Activated CD8-positive, alpha-beta memory T cell treated with anti-CD3 and anti-CD28 coated beads for 4 hours (primary cell): ENCODE measurements at places on chromosomes 2 and 18.

GRCh38 chr2:130319536-130319935 lies 23.2 kb upstream of the IMP4 start:
- DNase-seq = no peak

- DNase-seq = no peak
Observed at GRCh38 chr2:46015671-46016070, 281.5 kb upstream of the EPAS1 start.

GRCh38 chr2:45983213-45983612 lies 314.0 kb upstream of the EPAS1 start:
- no peak for DNase-seq

GRCh38 chr18:24491927-24492834 lies 31.7 kb downstream of the HRH4 start:
- DNase-seq = no peak

DNA sequence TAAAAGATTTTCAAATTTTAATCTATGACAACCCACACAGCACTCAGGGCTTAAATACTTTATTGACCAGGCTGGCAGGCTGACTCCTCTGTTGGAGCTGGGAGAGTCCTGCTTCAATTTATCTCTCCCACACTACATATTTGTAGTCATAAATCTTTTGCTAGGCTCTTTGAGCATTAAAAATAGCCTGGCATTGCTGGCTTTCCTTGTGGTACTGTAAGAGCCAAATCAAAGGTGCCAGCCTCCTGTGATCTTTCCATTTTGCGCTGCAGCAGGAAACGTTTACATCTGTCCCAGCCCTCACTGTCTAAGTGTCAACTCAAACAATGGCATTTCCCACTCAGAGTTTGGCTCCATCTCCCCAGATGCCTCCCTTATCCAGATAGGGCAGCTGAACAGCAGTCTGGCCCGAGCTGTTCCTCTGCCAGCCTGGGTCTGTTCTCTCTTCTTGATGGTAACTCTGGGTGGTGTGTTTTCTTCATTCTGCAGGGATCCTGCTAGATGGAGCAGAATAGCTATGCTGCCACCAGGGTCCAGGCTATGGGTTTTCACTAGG lies 62.1 kb downstream of the LRRTM1 start:
- no peak for DNase-seq

DNA sequence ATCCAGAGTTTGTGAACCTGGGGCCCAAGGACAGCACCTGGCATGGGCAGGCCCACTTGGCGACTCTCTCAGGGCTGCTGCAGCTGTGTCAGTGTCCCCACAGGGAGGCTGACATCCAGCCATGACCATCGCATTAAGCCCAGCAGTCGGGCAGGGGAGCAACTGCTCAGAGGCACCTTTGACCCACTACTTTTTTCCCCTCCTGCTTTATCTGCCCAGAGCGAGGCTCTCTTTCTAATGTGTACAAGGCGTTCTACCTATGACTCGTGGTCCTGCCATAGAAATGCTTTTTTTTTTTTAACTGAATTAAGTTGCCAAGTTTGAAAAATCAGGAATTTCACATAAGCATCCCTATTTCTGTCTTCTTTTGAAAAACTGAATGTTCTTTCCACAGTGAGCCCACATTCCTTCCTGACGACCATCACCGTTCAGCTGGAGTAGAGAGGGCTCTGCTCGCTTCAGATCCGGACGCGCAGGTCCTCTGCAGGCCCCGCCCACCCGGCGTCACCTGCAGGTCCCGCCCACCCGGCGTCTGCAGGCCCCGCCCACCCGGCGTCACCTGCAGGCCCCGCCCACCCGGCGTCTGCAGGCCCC lies 403 bp upstream of the CLUL1 start:
- peak; percentile 9 for DNase-seq

- no peak for DNase-seq
Observed at GRCh38 chr2:83725735-83726134, 733.3 kb downstream of the SUCLG1 start.

DNA sequence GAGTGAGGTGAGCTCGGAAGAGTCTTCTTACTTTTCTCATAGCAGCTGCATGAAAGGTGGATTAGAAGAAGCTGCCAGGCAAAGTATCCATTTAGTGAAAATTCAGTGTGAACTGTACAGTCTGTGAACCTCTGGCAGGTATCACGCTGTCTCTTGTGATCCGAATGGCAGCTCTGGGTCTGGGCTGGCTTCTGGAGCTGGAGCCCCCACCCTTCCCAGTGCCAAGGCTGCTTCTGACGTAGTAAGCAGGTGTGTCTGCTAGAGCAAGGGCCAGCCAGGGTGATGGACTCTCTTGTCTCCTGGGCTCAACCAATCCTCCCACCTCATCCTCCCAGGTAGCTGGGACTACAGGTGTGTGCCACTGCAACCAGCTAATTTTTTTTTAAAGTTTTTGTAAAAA lies 14.0 kb upstream of the NTSR2 start:
- no peak for DNase-seq

- no peak for DNase-seq
Observed at GRCh38 chr2:31983762-31984467, 26.9 kb downstream of the MEMO1 start.

DNA sequence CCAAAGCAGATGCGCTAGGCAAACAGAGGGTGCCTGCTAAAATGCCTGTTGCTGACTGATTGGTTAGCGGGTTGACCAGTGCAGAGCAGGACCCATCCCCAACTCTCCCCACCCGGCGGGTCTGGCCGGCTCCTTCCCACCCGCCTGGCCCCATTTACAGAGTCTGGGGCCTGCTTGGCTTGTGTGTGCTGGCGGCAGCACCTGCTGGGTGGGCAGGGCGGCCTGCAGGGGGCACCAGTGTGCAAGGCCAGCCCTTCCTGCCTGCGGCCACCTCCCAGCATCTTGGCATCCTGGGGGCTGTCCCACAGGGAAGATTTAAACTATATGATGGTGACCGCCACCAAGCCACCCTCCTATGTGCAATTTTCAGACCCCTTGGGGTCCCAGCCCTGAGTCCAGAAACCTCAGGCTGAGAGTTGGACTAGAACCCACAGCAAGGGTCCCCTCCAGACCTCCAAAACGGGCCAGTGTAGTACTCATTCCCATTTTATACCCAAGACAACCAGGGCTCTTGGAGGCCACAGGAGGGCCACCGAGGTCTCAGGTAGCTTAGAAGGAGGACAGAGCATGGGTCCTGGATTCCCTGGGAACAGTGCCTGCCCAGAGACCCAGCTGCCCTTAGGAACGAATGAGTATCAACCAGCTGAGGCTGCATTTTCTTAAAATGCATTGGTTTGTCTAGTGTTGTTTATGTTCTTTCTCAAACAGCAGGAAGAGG lies 173.6 kb downstream of the SMAD7 start:
- peak; percentile 42 for DNase-seq

DNA sequence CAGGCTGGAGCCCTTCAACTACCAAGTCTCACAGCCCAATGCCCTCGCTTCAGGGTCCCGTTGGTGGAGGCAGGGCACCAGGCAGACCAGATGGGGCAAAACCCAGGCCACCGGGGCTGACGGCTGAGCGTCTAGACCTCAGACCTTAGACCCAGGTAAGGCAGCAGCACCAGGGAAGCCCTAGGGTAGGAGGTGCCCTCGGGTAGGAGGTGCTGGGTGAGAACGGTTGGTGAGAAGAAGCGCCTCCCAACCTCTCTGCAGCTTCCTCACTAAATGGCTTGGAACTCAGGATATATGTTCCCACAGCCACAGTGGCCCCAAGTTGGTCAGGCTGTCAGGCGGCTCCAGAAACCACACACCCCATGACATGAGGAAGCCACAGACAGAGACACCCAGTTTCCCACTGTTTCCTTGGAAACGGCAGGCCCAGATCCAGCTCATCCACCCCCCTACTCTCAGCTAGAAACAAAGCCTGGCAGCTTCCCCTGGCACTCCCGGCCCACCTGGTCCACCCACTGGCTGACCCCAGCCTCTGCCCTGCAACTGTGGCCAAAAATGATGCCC lies 13.1 kb upstream of the MLPH start:
- no peak for DNase-seq

GRCh38 chr2:233165895-233166661 lies 85.4 kb upstream of the ATG16L1 start:
- DNase-seq = no peak

- no peak for DNase-seq
Observed at GRCh38 chr18:22871809-22872525, 61.2 kb upstream of the RBBP8 start.

DNA sequence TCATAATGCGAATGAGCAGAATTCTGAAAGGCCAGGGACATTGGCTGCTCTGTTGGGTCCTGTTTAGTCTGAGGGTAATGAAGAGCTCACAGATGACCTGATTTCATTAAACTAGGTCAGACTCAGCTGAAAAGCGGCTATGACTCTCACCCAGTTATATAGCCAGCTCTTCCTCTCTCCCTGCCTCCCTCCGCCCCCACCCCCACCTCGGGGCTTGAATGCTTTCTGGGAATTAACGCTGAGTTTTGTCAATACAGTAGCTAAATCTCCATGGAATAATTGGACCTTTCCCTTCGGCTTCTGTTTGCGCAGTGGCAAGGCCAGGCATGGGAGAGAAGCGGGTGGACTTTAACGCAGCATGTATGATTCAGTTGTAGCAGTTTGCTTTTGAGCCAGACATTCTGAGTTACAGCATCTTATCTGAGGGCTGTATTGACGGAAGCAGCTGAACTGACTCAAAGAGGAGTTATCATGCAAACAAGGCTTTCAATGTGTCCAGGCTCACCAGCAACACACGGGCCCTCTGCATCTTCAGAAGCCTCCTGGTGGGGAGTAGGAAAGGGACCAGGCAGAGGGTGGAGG lies 110.6 kb downstream of the MYCN start:
- no peak for DNase-seq

- DNase-seq = no peak
Observed at GRCh38 chr2:237426517-237426916, 12.6 kb upstream of the COL6A3 start.

DNA sequence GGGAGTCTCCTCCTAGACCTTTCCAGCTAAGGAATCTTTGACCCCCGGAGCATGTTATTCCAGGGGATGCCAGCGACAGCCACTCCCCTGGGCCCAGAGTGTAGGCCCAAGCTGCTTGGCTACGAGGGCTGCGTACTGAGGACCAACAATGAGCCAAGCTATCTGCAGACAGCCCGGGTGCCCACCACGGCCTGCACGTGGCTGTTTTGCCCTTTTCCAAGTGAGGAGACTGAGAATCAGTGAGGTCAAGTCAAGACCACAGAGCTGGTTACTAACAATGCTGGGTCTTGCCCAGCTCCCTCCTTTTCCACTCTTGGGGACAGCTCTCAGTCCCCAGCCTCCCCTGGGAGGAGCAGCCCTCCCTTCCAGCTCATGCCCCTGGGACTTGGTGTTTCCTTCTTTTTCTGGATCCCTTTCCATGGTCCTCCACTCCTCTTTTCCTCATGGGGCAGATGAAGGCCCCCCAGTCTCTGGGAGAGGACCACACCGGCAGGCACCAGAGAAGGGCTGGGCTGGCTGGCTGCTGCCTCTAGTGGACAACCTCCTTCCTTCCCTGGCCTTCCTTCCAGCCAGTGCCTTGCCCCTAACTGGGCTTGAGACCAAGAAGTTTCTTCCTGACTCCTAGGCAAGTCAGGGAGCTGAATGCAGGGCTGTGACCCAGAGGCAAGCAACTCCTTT lies 550 bp upstream of the MALL start:
- no peak for DNase-seq

GRCh38 chr2:18055290-18055689 lies 176.8 kb downstream of the KCNS3 start:
- no peak for DNase-seq

GRCh38 chr2:19554520-19554919 lies 196.1 kb upstream of the OSR1 start:
- no peak for DNase-seq

GRCh38 chr2:160941290-160941846 lies 218.9 kb upstream of the TANK start:
- DNase-seq = no peak

- DNase-seq = no peak
Observed at GRCh38 chr2:157256626-157257025, 879 bp upstream of the GALNT5 start.

DNA sequence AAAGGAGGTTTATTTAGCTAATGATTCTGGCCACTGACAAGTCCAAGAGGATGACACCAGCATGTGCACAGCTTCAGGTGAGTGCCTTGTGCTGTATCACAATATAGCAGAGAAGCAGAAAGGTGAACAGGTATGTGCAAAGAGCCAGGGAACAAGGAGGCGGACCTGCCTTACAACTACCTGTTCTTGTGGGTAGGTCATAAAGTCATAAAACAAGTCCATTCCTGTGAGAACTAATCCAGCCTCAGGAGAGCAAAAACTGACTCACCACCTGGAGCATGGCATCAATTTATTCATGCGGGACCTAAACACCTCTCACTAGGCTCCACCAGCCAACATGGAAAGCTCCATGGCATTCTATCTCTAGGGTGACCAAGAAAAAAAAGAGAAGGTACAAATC lies 234.2 kb downstream of the ASXL3 start:
- no peak for DNase-seq

DNA sequence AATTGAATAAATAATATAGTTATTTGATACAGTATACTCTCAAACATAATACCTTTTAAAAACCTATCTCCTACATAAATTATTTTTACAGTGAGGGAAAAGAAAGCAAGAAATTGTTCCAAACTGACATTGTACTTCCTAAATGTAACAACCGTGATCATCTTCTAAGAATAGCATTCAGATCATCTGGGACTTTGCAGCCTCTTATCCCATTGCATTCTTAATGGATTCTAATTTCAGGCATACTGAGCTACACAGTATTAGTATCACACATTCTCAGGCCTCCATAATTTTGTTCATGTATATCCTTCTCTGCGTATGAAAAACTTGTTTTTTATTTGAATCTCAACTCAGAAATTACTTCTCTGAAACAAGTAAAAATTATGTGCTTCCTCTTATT lies 1134.7 kb upstream of the CDH2 start:
- DNase-seq = no peak

DNA sequence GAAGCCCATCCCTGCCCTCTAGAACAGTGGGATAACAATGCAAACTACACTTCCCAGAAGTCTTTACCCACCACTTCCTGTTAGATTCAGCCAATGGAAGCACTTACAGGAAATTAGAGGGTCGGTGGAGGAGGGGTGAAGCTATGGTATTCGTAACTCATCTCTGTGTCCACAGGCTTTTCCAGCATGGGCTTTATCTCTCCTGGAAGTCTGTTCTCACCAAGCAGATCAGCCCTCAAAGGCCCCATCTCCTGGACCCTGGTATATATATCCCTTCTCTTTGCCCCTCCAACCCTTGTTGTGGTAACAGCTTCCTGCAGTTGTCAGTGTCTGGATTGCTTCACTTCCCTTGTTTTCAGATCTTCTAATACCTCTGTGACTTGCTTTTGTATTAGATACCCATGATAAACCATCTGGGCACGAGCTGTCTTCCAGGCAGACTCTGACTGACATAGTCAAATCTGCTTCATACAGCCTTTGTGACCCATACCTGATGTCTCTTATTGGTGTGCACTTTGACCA lies 475.0 kb upstream of the POU3F3 start:
- DNase-seq = no peak

DNA sequence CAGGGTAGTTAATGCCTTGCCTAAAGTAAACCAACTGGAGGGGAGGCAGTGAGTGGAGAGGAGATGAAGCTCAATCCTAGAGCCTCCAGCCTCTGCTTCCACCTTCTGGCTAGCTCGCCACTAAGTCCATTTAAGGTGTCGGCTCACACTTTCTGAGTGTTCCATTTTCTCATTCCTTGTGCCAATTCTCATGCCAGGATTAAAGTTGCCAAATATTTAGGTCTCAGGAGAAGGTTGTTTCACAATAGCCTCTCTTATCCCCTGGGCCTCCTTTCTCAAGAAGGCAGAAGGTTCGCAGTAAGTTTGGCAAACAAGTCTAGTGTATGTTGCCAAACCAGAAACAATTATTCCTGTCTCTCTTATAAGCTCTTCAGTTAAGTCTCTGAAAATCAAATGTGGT lies 57.2 kb downstream of the TACR1 start:
- DNase-seq = no peak

- no peak for DNase-seq
Observed at GRCh38 chr18:42287047-42287446, 332.0 kb downstream of the PIK3C3 start.
